Endodermal cell (in vitro differentiated cells): ENCODE measurements at places on chromosomes 7 and 10. TPM values are rescaled to one million over a fixed set of nuclear protein-coding genes. Genes with fewer than 3 reads are reported as not detected.

The CYP3A5 gene
- 0.38 TPM in 1 of 3 replicates, not detected in the others for total RNA-seq

The SRRM3 gene
- total RNA-seq, result 3.9 and 5.0 TPM in 2 replicates

The FOXI2 gene
- total RNA-seq, result 0.28 to 1.3 TPM (median 1.0 TPM) in 3 replicates

GRCh38 chr7:132943645-132944044, 138.2 kb downstream of the CHCHD3 start:
- H3K4me1 ChIP-seq, result no peaks in the 10 kb centered on the region
- H3K4me3 ChIP-seq, result no peak overlapping the region
- H3K36me3 ChIP-seq, result peaks cover 2% of the 10 kb centered on the region
- H3K27me3 ChIP-seq, result no peaks in the 10 kb centered on the region

GRCh38 chr10:97529685-97530465, 31.2 kb downstream of the UBTD1 start:
- H3K27ac ChIP-seq, result no peak overlapping the region
- H3K27me3 ChIP-seq, result no peaks in the 10 kb centered on the region
- no peaks in the 10 kb centered on the region for H3K36me3 ChIP-seq
- H3K4me1 ChIP-seq, result no peaks in the 10 kb centered on the region
- no peak for DNase-seq

DNA sequence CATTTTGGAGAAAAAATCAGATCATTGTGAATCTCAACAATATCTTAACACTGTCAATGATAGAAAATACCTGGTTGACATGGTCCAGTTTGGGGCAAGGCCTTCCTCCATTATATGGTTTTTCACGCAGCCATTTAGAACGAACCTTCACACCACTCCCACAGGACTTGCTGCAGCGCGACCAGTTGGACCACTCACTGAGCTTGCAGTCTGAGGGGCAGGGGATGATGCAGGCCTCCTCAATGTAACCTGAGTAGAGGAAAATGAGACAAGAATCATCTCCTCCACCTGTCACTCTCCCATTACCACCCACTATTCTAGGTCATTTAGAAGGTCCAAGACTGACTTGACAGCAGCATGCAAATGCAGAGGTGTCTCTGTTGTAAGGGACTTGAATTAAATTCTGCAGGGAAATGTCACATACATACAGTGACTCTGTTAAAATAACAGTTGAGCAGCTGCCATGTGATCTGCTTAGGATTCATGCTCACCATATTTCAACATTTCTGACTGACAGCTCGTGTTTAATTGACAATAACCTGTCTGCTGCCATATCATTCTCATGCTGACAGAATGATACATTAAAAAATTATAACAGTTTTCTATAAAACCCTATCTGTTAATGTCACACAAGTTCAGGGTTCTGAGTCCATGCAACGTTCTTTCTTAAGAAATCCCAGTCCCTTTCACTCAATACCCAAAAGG, 403.0 kb downstream of the THSD7A start:
- H3K4me1 ChIP-seq, result no peaks in the 10 kb centered on the region
- no peak overlapping the region for H3K27ac ChIP-seq
- H3K36me3 ChIP-seq, result no peaks in the 10 kb centered on the region
- no peaks in the 10 kb centered on the region for H3K27me3 ChIP-seq

- no peak overlapping the region for H3K27ac ChIP-seq
- no peak for DNase-seq
- no peak overlapping the region for H3K4me3 ChIP-seq
- H3K27me3 ChIP-seq, result no peaks in the 10 kb centered on the region
- H3K4me1 ChIP-seq, result no peaks in the 10 kb centered on the region
Observed at GRCh38 chr10:6958711-6959110, 378.6 kb upstream of the PRKCQ start.

DNA sequence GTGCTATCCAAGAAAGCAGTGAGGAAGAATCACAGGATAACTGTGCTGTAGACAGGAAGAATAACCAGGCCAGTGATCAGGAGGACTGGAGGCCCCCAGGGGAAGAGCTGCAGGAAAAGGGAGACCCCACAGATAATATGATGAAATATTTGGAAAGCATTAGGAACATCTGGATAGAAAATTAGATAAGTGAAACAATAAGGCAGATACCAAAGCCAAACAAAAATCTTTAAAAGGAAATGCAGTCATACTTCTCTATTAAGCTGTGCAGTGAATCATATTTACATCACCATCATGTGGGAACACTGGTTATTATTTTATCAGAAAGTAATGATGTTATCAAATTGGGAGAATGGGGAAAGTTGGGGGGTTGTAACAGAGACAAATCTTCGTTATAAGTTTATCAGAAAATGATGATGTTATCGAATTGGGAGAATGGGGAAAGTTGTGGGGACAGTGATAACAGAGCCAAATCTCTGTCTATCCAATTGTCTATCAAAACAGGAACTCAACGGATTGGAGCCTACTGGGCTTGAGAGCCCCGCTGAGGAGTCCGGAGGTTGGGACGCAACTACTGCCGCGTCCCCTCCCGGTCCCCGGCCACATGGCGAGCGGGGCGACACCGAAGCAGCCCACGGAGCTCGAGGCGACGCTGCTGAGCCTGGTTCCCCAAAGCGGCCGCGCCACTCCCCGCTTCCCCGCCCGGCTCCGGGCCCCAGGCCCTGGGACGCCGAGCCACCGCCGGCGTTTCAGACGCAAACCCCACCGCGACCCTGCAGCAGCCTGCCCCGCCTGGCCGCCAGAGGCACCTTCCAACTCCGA, 14.0 kb upstream of the RALA start:
- H3K36me3 ChIP-seq, result no peaks in the 10 kb centered on the region
- H3K27ac ChIP-seq, result no peak overlapping the region
- peak; percentile 80 for DNase-seq
- H3K4me3 ChIP-seq, result no peak overlapping the region

GRCh38 chr10:120428754-120429153, 28.3 kb upstream of the PLPP4 start:
- no peaks in the 10 kb centered on the region for H3K4me1 ChIP-seq
- no peak overlapping the region for H3K27ac ChIP-seq
- no peak overlapping the region for H3K4me3 ChIP-seq

DNA sequence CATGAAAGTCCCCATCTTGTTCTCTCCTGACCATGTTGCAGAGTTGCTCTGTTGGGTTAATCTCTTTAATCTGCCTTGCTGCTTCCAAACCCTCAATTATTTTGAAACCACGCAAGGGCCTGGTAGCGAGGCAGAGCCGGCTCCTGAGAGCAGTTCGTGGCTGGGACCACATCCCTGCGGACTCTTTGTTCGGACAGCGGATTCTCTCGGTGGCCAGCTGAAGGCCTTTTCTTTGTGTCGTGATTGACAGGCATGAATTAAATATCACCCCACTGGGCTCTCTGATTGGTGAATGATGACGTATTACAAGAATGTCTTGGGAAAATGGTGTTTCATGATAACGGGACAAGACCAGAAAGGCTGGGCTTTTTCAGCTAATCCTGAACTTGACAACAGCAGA, 66.9 kb upstream of the ARHGAP21 start:
- no peak for DNase-seq
- no peaks in the 10 kb centered on the region for H3K4me1 ChIP-seq

DNA sequence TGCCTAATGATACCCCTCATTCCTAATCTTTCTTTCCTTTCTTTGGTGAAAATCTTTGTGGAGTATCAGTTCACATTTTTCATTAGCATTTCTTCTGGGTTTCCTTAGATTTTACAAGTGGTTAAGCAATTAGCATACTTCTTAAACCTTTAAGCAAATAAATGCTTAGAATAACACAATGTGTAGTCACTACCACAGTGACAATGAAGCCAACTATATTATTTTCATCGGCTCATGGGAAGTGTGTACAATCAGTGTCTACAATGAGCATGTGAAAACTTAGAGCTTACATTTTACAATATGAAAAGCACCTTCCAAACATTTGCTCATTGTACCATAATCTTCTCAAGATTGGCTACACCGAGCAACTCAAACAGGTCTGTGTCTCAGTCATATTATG, 176.2 kb upstream of the PLXNA4 start:
- no peak overlapping the region for H3K27ac ChIP-seq
- no peaks in the 10 kb centered on the region for H3K27me3 ChIP-seq
- no peak overlapping the region for H3K4me3 ChIP-seq
- no peaks in the 10 kb centered on the region for H3K4me1 ChIP-seq

DNA sequence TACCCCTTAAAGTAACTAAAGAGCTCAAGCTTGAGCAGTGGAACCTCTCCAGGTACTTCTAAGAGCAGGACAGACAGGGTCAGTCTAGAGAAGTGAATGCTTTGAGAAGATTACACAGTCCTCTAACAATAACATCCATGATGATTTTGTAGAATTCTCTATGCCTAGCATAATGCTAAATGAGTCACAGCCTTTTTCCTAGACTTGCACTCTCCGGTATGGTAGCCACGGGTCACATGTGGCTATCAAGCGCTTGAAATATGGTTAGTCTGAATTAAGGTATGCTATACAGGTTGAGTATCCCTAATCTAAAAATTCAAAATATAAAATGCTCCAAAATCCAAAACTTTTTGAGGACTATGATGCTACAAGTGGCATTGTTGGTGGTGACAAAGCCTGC, 166.6 kb upstream of the MKLN1 start:
- H3K27ac ChIP-seq, result no peak overlapping the region
- H3K27me3 ChIP-seq, result no peaks in the 10 kb centered on the region
- DNase-seq, result no peak
- H3K4me3 ChIP-seq, result no peak overlapping the region
- H3K4me1 ChIP-seq, result no peaks in the 10 kb centered on the region

GRCh38 chr10:128165536-128165935, 39.3 kb upstream of the MKI67 start:
- H3K36me3 ChIP-seq, result no peaks in the 10 kb centered on the region
- H3K4me1 ChIP-seq, result no peaks in the 10 kb centered on the region
- no peak for DNase-seq
- no peak overlapping the region for H3K27ac ChIP-seq
- H3K27me3 ChIP-seq, result peaks cover 9% of the 10 kb centered on the region
- H3K4me3 ChIP-seq, result no peak overlapping the region

- H3K4me3 ChIP-seq, result no peak overlapping the region
- no peaks in the 10 kb centered on the region for H3K27me3 ChIP-seq
- DNase-seq, result no peak
- H3K36me3 ChIP-seq, result no peaks in the 10 kb centered on the region
Observed at GRCh38 chr7:129423700-129424410, 10.4 kb upstream of the STRIP2 start.

- no peaks in the 10 kb centered on the region for H3K27me3 ChIP-seq
- no peaks in the 10 kb centered on the region for H3K36me3 ChIP-seq
- DNase-seq, result no peak
- H3K4me3 ChIP-seq, result no peak overlapping the region
- no peaks in the 10 kb centered on the region for H3K4me1 ChIP-seq
Observed at GRCh38 chr7:52670608-52671225, 364.7 kb upstream of the POM121L12 start.

DNA sequence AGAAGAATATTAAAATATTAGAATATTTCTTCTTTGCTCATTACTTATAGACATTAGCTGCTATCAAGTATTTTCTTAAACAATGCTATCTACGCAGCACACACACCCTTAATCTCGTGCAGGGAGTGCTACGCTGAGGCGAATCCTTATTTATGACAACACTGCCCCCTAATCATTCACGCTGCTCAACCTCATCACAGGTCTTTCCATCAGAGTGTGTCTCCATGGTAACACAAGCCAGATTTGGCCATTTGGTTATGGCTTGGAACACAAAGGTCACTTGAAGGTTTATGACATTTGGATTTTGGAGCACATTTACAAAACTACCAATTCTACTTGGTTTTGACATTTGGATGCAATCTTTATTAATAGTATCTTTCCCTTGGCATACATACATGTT, 45.4 kb upstream of the MYO3A start:
- no peak overlapping the region for H3K27ac ChIP-seq
- no peaks in the 10 kb centered on the region for H3K36me3 ChIP-seq
- no peaks in the 10 kb centered on the region for H3K4me1 ChIP-seq
- no peak for DNase-seq
- H3K4me3 ChIP-seq, result no peak overlapping the region
- H3K27me3 ChIP-seq, result no peaks in the 10 kb centered on the region

DNA sequence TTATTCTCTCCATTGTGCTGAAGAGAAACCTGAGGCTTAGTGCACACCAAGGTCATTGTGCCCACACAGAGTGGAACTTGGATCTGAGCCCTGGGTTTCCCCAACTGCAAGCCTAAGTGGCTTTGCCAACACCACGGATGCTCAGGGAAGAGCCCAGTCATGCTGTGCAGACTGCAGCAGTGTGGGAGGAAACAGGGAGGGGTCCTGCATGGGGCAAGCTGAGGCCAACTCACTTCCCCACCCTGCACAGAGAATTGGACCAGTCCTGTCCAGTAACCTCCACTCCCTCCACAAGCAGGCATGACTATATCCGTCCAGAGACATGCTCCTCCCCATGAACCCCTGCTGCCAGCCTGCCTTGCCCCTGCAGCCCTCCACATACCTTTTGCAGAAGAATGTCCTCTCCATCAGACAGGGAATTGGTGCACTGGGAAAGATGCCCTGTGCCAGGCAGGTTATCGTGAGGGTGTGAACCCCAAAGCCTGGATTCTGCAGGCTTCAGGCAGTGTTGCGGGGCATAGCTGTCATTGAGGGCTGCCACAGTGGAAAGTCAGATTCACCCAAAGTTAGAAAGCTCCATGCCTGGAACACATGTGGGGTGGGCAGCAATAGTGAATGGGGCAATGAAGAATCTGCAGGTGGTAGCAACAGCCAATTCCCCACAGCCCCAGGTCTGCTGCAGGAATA, 44.9 kb downstream of the DRGX start:
- DNase-seq, result no peak
- H3K27ac ChIP-seq, result no peak overlapping the region
- no peak overlapping the region for H3K4me3 ChIP-seq
- H3K4me1 ChIP-seq, result no peaks in the 10 kb centered on the region

GRCh38 chr10:117762819-117763172, 220.2 kb downstream of the EMX2 start:
- DNase-seq, result peak; percentile 33
- H3K27me3 ChIP-seq, result peaks cover 3% of the 10 kb centered on the region
- no peaks in the 10 kb centered on the region for H3K36me3 ChIP-seq
- no peak overlapping the region for H3K4me3 ChIP-seq
- no peak overlapping the region for H3K27ac ChIP-seq
- no peaks in the 10 kb centered on the region for H3K4me1 ChIP-seq

DNA sequence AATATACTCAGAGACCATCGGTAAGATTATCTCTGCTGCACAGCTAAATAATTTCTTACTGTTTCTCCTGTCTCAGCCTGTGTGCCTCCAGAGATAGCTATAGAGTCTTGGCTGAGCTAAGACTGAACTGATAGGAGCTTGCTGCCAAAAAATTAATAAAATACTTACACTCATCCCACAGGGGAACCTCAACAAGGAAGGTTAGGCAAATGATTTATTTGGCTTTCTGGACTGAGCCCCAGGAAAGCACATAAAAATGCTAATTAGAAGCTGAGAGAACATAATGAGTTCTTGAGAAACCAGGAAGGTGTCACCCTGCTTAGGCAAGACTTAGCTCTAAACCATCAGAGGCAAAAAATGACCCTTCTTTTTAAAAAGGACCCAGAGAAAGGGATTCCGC, 534.5 kb downstream of the TNS3 start:
- H3K4me1 ChIP-seq, result no peaks in the 10 kb centered on the region
- DNase-seq, result no peak
- H3K27me3 ChIP-seq, result no peaks in the 10 kb centered on the region
- no peak overlapping the region for H3K27ac ChIP-seq
- no peaks in the 10 kb centered on the region for H3K36me3 ChIP-seq
